NCI-H2227 treated with DMSO at 0.1 percent for 48 hours (cell line): ENCODE measurements at places on chromosomes 12 and 14.

DNA sequence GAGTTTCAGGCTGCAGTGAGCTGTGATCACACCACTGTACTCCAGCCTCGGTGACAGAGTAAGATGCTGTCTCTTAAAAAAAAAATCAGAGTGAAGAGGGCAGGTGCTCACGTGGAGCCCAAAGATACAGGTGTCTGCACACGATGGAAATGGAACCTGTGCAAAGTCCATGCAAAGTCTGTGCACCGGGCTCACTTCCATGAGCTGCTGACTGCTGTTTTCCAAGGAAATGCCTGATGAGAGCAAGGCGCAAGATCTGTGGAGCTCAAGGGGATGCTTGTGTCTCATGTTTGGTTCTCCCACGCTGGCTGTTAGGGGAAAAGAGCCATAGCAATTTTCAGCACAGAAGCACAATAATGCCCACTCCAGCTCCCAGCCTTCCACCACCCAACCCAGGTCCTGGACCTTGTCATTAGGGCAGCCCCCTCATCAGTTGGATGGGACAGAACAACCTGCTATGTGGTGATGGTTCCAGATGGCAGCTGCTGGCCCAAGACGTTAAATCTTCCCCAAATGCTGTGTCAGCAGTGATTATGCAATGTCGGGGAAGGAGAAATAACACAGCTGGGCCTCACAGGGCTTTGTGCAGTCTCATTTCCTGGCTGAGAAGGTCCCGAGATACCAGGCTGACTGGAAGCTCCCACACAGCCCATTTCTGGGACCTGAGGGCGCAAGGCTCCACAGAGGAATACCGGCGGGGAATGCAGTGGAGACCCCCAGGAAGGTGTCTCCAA lies 27.9 kb upstream of the DICER1 start:
- no peak for DNase-seq

- no peak for DNase-seq
These were observed 9.0 kb downstream of the TMBIM6 start for GRCh38 chr12:49750027-49750995.

DNA sequence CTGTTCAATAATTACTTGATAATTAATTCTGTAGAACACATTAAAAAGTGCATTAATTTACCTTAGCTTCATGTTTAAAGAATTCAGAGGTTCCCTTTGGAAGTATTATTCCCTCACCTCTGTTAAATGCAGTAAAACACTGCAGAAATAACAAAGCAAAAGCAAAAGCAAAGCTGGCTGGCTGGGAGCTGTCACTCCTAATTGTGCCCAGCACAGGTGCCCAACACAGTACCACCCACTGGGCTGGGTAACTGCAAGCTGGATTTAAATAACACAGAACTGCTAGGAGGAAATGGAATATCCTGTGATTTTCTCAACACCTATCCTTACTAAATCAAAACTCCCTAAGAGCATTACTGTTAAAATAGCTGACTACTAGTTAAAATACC lies 72.6 kb downstream of the SLC2A13 start:
- no peak for DNase-seq

DNA sequence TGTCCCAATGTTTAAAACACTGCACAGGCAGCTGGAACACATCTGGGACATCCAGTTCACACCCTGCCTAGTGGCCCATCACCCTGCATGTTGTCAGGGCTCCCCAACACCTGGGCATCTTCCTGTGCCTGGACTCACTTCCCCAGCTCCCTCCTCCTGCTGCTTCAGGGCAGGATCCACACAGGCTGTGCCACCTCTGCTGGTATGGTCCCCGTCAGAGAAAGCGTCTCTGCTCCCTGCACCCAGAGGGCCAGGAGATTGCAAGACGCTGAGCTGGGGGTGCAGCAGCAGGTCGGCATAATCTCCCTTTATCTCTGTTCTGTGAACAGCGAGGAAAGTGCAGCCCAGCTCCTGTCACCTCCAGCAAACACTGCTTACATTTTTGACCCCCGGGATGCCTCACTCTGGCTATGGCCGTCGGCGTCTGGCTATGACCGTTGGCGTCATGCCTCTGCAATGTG lies 124.3 kb downstream of the ADGRD1 start:
- no peak for DNase-seq

DNA sequence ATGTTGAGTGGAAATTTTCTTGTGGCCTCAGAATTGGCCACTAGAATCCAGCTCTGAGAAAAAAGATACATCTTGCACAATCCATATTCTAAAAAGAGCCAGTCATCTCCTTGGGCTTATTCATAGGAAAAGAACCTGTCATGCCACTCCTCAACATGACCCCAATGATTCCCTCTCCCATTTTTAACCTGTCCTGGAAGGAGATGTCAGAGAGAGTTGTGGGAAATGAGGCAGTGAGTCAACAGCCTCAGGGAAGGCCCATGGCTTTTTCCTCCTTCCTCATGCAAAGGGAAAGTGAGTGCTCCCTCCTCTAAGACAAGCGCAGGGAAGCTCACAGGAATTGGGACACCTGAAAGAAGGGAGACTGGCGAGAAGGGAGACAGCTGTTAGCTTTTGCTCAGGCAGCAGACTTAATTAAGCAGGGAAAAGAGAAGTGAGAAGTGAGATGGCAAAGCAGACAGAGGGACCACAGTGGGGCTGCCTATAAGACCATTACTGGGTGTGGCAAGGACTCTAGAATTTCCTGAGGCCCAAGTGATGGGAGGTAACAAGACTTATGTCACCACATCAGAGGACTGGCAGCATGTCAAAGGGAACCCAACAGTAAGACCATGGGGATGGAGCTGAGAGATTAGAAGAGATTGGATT lies 10.2 kb upstream of the DHRS7 start:
- no peak for DNase-seq

GRCh38 chr12:111057701-111058425 lies 137.5 kb upstream of the MYL2 start:
- DNase-seq = peak; percentile 15

- no peak for DNase-seq
These were observed 188.3 kb upstream of the SLC38A2 start for GRCh38 chr12:46560874-46561273.

- DNase-seq = no peak
These were observed 7.2 kb downstream of the CD9 start for GRCh38 chr12:6207259-6207925.

- DNase-seq = no peak
These were observed 99.3 kb downstream of the HECTD4 start for GRCh38 chr12:112282920-112283319.

GRCh38 chr12:5348491-5348890 lies 83.4 kb upstream of the NTF3 start:
- no peak for DNase-seq

DNA sequence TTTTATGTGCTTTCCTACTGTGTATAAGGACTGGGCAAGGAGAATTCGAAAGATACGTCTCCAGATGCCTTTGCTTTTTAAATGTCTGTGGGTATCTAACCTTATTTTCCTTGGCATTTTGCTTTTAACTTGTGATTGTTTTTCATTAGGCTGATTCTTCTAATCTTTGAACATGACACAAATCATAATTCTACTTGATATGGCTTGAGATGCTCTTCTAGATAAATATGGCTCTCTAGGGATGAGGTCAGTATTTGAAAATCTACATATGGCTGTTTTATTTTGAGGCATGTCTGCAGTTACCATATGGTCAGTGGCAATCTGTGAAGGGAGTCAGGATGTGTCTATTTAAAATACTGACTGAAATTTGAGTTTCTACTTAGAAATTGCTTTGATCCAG lies 139.2 kb downstream of the SLC2A13 start:
- DNase-seq = no peak

GRCh38 chr14:92409043-92409442 lies 86.1 kb downstream of the SLC24A4 start:
- DNase-seq = no peak

DNA sequence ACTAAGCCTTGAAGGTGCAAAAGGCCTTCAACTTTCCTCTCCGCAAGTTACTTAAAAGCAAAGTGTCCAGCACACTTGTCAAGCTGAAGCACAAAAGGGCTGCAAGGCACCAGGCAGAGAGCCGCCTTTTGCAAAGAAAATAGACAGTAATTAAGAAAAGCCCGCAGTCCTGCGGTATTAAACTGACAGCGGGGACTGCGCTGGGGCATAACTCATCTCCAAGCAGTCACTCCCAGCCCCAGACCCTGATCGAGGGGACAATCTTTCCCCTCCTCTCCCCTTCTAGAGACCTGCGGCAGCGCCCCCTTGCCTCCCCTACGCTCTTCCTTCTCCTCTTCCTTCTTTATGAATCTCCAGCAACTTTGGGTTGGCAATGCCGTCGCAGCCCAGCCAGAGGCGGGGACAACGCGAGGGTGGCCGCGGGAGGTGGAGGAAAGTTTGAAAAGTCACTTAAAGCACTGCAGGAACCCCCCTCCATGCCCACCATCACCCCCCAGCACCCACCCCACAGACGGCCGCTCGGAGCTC lies 200.9 kb upstream of the CAND1 start:
- DNase-seq = peak; percentile 11

- DNase-seq = no peak
These were observed 12.9 kb downstream of the CREBL2 start for GRCh38 chr12:12624498-12624992.

DNA sequence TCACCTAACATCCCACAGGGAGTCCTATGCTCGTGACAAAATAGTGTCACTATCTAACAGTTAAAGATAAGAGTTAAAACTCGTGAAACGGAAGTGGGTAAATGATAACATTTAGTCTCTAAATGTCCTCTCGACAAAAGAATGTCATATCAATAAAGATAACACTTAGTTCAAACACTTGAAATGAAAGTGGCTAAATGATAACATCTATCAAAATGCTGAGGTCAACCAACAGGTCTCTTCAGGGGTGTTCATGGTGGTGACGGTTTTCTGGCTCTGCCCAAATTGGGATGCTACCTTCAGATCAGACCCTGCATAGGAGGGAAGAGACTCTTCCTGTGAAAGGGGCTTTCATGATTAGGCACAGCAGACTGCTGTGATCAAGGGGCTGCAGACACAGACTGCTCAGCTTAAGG lies 22.1 kb downstream of the IL26 start:
- no peak for DNase-seq

- peak; percentile 91 for DNase-seq
These were observed at the start of gene SLC6A15 for GRCh38 chr12:84912198-84913128. SLC6A15 (minus strand) TSS chr12:84912799; CDS start chr12:84892120, 20,679 bp downstream.

DNA sequence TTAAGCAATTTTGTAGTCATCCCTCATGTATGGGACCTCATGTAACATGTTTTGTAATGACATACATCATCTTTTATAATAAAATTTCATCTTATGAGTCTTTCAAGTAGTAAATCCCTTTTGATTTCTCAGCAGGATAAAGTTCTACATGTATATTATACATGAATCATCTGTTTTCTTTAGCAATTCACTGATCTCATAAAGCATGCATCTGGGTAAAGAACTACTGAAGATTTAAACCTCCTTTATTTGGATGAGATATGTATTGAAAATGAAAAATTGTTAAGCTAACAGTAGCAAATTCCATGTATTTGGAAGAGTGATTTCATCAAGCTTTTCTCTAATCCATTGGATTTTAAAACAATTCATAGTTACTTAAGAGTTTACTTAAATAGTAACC lies 126.9 kb downstream of the KITLG start:
- no peak for DNase-seq

- DNase-seq = no peak
These were observed 66.7 kb downstream of the AACS start for GRCh38 chr12:125131958-125132357.
